ENCODE measurements at places on chromosomes 5 and 9. TPM values are rescaled to one million over a fixed set of nuclear protein-coding genes. Genes with fewer than 3 reads are reported as not detected.

KIF27 gene
- total RNA-seq = 1.2 TPM

DNA sequence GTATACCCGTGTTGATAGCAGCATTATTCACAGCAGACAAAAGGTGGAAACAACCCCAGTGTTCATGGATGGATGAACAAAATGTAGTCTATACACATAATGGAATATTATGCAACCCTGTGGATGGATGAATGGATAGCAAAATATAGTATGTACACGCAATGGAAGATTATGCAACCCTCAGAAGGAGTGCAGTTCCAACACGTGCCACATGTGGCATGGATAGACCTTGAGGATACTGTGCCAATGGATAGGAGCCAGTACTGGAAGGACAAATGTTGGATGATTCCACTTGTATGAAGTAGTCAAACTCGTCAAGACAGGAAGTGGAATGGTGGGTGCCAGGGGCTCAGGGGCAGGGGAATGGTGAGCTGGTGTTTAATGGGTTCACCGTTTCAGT lies 44.9 kb downstream of the PLEKHG4B start:
- DNase-seq = no peak

- peak; percentile 77 for DNase-seq
These were observed 32.6 kb upstream of the ANXA1 start for GRCh38 chr9:73118898-73119554.

GRCh38 chr5:151156507-151157420 lies 815 bp downstream of the ANXA6 start:
- DNase-seq = no peak

DNA sequence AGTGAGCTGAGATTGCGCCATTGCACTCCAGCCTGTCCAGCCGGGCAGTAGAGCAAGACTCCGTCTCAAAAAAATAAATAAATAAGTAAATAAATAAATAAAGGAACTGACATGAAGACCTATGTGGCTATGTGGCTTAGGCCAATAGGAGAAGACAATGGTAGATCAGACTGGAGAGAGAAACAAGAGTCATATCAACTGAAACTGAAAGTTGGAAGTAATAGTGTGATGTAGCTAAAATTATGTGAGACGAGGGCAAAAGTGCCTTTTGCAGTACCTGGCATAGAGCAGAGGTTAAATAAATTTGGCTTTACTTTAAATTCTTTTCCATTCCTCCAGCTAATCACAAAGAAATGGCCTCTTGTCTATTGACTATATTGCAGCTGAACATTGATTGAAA lies 7.3 kb downstream of the FBP2 start:
- no peak for DNase-seq

DNA sequence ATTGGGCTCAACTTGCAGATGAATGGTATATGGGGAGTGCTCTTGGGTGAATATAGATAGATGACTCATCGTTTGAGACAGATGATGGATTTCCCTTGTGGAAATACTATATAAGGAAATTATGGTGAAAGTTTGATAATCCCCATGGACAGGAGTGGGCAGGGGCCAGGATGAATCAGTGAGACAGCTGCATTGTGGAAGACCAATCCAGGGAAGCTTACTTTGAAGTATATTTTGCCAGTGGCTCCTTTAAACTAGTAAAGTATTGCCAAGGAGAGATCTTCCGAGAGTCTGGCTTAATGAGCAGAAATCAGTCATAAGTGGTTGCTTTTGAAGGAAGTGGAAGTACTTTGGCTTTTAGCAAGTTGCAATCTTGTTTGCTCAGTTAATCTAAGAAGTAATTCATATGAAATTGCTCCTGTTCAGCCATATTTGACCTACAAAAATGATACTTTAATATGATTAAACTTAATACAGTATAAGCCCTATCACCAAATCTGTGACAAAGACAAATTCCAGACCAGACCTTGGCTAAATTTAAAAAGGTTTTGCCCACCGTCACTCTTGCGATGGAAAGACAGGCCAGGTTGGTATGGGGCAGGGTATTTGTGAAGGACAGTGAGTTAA lies 9.3 kb upstream of the TNC start:
- DNase-seq = no peak

DNA sequence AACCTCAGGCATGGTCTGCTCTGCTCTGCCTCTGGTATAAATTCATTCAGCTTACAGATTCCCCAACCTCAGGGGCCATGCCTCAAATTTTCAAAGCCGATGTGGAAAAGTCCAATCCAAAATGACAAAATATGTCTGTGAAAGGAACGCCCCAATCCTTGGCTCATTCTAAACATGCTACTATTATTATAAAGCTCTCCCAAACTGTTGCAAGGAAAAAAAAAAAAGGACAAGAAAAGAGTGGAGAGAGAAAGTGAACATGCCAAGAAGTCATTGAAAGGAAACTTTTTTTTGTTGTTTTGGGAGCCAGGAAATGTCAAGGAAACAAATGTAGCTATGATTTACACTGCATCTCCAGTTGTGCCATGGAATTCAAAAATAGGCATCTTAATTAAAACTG lies 3.8 kb downstream of the COL23A1 start:
- no peak for DNase-seq

DNA sequence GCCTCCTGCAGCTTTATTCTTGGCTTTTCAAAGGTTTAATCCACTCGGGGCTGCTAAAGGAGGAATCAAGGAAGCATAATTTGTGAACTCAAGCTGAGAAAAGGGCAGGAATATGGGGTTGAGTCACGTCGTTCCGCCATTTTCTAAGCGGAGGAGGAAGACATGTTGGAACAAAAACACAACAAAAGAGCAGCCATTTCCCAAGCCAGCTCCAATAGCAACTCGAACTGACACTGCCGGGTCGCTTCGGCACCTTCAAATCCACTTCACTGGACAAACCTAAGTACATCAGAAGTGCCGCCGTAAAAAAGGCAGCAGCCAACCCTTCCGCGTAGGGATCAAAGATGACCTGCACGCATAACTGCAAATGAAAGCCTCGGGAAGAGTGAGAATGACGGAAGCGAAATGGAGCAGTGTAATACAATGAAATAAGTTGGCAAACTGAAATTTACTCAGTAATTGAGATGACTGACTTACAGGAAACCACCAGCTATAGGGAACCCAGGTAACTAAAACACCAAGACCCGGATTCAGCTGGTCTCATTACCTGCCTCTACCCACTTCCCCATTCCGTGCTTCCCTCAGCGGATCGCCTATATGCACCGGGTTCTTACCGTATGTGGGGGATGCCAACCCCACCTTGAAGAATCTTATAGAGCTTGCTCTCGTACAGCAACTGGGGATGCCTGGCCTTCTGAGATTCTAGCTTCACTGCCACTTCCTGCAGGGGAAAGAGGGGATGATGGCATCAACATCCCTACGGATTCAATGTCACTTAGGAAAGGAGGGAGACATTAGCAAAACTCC lies 1.6 kb downstream of the CSNK1A1 start:
- peak; percentile 46 for DNase-seq

DNA sequence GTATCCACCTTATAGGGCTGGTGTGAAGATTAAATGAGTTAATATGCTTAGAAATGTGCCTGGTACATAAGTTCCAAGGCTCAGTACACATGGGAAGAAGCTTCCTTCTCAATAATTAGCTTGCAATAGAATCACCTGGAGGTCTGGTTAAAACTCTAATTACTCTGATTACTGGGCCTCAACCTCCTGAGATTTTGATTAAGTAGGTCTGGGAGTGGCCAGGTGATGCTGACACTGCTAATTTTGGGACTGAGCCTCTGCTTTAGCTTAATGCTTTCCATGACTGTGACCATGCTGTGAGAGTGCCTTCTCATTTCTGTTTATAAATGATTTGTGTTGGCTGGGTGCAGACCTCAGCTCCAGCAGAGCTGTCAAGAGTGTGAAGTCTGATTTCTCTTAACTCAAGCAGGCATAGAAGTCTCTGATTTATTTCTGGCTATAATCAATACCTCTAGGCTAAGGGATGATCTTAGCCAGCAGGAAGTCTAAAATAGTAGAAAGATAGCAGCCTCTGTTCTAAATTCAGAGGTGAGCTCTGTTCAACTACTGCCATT lies 85.3 kb upstream of the ZNF608 start:
- no peak for DNase-seq

- DNase-seq = no peak
These were observed 185.0 kb downstream of the ATPSCKMT start for GRCh38 chr5:10064546-10065195.

DNA sequence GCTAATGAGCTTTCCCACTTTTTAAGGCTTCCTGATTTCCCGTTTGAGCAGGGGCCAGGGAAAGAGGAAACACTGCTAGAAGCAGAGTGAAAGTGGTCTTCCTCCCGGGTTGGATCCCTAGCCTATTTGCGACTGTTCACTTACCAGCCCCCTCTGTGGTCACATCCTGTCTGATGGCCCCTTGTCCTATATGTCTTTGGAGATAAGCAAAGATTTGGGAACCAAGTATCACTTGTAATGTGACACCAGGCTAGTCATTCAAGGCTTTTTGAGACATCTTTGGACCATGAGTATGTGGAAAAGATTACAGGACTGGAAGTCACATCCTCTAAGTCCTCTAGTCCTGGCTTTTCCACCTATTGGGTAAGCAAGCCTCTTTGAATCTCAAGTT lies 6.1 kb downstream of the DNAJB5 start:
- DNase-seq = peak; percentile 2

Measured in H4 (cell line).